ENCODE measurements at places on chromosomes 3 and 15.

DNA sequence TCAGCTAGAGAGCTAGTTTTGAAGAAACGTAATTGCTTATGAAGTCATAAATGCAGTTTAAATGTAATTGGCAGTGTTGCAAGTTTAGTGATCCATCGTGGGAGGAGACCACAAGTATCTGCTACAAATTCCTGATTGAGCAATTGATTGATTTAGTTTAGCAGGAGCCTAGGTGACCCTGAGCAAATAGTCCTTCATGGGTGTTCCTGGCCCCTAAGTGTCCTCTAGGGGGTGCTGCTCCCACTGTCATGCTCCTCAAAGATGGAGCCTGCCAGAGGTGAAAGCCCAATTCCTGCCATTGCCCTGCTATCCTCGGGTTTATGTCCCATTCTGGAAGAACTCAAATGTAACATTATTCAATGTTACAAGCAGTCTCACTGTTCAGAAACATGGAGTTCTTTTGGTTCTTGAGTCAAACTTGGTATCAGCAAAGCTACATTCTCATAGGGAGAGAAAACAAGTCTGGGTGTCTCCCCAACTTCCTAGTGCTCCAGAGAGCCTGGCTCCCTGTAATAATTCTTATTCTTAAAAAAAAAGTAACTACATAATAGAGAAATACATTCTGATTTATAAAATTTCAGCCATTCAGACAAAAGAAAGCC is 29.8 kb upstream of the SENP5 start:
- DNase-seq: peak; percentile 46

DNA sequence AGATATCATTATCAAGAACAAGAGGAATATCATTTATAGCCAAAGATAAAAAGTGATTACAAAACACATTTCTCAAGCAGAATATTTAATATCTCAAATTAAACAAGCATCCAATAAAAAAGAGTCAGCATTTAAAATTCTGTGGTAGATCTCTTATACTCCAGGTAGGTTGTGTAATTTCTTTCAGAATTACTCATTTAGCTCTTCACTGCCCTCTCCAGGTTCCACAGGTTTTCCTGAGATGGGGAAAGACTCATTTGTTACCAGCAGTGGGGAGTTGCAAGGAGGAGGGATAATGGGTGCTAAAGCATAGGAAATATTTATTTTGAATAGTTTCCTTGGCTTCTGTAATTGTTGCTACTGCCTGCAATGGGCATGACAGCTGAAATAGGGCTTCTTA is 83.1 kb upstream of the RASGRP1 start:
- no peak for DNase-seq

- no peak for DNase-seq
Measured at GRCh38 chr3:16520970-16521881, 7.7 kb upstream of the RFTN1 start.

GRCh38 chr15:36008719-36009118 is 462.8 kb upstream of the DPH6 start:
- DNase-seq: no peak

DNA sequence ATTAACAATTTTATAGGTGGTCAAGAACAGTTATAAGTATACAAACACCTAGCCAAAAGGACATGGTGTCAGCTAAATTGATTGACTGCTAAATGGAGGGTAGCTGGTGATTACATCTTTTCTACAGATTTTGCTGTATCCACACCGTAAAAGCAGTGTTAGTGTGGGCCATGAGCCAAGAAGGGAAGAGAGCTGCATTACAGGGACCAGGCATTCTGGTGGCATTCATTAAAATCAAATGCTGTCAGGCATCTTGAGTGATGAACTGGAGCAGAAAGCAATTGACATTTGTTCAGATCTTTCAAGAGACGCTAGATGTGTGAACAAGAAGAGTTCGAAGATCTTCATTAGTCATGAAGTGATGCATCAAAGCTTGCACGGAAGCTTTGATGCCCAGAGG is 177.9 kb downstream of the ARPP21 start:
- DNase-seq: no peak

DNA sequence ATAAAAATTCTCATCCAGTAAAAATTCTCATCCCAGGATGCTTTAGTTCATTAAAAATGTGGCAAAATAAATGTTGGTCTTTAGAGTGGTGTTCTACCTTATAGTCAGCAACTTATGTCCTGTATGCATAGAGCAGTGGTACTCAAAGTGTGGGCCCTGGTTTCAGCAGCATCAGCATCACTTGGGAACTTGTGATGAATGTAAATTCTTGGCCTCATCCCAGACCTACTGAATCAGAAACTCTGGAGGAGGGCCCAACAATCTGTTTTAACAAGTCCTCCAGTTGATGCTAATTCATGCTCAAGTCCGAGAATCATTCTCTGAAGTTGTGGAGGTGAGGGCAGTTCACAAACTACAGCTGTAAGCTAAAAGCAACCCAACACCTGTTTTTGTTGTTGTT is 307.3 kb upstream of the SATB1 start:
- DNase-seq: no peak

GRCh38 chr15:43463507-43463906 is 29.4 kb downstream of the TP53BP1 start:
- DNase-seq: no peak

DNA sequence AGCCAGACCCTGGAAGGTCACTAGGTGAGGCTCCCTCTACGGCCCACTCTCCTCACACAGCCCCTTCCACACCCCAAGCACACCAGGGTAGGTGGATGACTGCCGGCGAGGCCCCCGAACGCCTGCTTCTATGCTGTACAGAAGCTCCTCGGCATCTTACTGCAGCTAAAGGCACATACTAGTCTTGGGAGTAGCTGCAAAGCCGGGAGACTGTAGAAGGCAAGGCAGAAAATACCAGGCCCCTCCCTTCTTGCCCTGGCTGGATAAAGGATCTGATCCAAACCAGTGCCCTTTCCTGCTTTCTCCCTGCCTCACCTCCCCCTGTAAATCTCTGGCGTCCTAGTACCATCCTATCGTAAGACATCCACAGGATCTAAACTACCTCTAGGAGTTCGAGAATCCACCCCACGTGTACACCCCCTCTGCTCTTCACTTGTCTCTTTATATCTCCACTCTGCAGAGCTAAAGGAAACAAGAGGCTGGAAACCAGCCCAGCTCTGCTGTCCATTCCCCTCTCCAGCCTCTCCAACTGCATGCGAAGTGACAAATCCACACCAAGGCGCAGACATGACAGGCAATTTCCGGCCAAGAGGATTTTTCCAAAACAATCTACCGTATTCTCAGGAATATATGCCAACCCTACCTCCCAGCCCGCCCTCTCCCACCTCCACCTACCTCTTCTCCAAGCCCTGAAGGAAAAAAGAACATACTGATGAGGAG is 11.8 kb downstream of the TNK2 start:
- DNase-seq: no peak

- no peak for DNase-seq
Measured at GRCh38 chr3:41845826-41846225, 116.1 kb downstream of the ULK4 start.

GRCh38 chr3:16697443-16698147 is 92.4 kb upstream of the DAZL start:
- DNase-seq: no peak

DNA sequence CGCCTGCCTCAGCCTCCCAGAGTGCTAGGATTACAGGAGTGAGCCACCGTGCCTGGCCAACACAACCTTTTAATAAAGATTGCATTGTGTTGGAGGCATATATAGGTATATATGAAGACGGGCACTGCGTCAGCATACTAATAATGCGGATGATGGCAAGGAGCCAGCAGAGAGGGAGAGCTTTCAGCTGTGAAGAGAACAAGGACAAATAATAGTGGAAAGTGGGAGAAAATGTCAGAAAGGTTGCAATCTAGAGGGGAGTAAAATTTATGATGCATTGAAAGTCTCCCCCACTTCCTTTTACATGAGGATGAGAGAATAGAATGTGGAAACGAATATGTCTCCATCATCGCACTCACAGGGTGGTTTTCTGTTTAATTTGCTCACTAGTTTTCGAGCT is 170.5 kb upstream of the TBL1XR1 start:
- DNase-seq: no peak

GRCh38 chr3:123758081-123758564 is 126.0 kb downstream of the MYLK start:
- no peak for DNase-seq

DNA sequence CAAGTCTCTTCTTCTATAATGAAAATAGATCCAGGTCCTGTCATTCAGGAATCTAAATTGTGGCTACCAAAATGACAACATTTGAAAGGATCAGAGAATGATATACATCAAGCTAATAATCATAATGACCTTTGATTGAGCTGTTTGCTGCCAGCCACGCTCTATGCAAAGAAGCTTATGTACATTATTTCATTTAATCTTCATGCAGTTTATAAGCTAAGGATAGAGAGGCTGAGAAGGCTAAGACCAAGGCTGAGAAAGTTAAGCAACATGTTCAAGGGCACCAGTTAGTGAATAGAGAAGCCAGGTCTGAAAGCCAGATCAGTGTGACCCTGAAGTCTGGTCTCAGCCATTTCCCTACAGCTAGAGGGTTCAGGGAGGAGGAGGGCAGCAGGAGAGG is 29.4 kb downstream of the PAQR5 start:
- no peak for DNase-seq
